ENCODE measurements at places on chromosomes 4 and X.

DNA sequence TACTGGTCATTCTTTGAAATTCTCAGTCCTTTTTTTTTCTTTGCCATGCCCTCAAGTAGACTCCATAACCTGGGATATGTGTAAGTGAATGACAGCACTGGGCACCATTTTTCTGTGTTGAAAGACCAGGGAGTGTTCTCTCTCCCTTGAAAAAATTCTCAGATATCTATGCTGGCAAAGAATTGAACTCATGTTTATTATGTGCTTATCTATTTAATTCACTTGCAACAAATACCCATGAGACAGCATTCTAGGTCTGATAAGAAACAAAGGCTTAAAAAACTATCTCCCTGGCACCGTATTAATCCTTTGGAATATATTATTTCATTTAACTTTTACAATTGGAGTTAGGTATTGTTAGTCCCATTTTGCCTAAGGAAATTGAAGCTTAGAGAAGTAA is 36.7 kb downstream of the LARP7 start:
- DNase-seq, result no peak

DNA sequence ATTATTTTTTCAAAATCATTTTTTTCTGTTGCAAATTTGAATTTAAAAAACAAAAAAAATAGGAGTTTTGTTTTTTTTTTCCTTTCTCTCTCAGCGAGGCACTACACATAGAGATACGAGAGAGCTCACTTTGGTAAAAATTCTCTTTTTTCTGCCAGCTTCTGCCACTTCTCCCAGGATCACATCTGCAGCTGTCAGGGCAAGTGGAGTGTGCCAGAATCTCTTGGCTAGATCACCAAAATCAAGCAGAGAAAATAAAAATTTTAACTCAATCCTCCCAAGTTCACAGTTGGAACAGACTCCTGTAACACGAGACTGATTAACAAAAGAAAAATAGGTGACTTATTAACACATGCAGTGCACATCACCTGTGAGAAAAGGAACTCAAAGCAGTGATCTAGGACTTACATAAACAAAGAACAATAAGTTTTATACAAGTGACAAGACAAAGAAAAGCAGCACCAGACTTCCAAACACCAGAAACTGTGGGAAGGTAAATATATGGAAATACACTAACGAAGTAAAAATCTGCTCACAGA is 213.2 kb upstream of the ZFP42 start:
- no peak for DNase-seq

GRCh38 chr4:144223661-144224060 is 83.1 kb upstream of the GYPA start:
- no peak for DNase-seq

DNA sequence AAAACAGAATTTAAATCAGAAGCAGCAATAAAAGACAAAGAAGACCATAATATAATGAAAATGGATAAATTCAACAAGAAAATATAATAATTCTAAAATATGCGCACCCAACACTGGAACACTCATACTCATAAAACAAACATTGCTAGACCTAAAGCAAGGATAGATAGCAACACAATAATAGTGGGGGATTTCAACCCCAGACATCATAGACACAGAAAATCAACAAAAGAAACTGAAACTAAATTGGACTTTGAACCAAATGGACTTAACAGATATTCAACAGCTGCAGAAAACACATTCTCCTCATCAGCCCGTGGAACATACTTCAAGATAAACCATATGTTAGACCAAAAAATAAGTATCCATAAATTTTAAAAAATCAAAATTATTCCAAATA is 1552.6 kb downstream of the C4orf33 start:
- no peak for DNase-seq

GRCh38 chr4:110275871-110276270 is 77.5 kb upstream of the ELOVL6 start:
- no peak for DNase-seq

GRCh38 chr4:77600521-77601451 is 4.8 kb upstream of the CXCL13 start:
- DNase-seq, result peak; percentile 34

Data from suppressor macrophage (primary cell).